ENCODE measurements at places on chromosomes 5 and 9.
A peak's percentile ranks its signal among the peaks of the same experiment; 100 is the strongest.

GRCh38 chr9:14097215-14097614 is 216.7 kb downstream of the NFIB start:
- DNase-seq, result peak; percentile 77

- no peak for DNase-seq
Measured at GRCh38 chr9:37503736-37504135, 18.0 kb downstream of the POLR1E start.

DNA sequence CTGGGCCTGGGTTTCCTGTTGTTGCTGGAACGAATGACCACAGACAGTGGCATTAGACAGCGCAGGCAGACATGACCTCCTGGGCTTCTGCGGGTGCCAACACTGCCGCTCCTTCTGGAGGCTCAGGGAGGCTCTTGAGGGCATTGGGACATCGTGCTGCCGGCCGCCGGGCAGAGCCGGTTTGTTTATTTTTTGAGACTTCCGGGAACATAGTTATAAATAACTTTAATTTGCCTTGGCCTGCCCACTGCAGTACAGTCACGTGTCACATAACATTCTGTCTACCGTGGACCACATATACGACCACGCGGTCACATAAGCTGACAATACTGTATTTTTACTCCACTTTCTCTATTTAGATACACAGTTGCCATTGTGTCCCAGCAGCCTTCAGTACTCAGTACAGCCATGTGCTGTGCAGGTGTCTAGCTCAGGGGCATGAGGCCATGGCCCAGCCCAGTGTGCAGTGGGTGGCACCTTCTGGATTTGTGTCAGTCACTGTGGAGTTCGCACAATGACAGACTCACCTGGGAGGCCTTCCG is 8.2 kb upstream of the TOR4A start:
- DNase-seq, result no peak

GRCh38 chr5:172438319-172438668 is 16.0 kb downstream of the SH3PXD2B start:
- DNase-seq, result no peak

DNA sequence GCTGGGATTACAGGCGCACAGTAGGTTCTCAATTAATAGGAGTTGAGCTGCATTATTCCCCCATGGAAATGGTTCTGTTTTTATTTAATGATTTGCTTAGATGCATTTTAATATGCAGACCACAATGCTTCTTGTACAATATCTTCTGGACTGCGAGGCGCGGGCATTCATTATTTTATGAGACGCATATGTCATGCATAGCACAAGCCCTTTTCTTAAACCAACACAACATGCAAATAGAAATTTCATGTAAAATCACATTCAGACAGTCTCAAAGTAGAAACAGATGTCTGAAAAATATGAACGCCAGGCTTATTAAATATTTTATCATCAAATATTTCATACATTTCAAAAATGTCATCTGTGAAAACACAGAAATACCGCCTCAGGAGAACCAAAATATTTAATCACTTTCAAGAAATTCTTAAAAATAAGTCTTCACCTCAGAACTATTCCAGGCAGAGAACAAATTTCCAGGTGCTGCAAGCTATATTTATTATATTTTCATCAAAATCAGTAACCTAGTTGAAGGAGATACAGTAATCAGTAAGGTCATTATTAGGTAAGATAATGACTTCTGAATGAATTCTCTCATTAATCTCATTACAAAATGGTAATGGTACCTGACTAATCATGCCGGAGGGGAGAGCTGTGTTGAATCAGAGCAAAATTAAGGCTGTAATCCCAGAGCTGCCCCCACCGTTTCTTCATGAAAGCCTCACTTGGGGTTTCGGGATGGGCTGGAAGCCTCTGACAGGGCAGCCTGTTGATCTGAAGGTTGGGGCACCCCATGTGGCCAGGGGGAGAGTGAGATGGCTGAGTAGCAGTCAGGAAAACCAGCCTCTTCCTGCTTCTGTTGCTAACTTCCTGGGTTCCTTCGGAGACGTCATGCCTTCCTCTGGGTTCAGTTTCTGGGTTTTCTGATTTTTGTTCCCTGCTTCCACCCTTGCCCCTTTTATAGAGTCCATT is 133.9 kb upstream of the ZNF618 start:
- DNase-seq, result no peak

GRCh38 chr5:177605078-177605477 is 5.1 kb downstream of the B4GALT7 start:
- no peak for DNase-seq

DNA sequence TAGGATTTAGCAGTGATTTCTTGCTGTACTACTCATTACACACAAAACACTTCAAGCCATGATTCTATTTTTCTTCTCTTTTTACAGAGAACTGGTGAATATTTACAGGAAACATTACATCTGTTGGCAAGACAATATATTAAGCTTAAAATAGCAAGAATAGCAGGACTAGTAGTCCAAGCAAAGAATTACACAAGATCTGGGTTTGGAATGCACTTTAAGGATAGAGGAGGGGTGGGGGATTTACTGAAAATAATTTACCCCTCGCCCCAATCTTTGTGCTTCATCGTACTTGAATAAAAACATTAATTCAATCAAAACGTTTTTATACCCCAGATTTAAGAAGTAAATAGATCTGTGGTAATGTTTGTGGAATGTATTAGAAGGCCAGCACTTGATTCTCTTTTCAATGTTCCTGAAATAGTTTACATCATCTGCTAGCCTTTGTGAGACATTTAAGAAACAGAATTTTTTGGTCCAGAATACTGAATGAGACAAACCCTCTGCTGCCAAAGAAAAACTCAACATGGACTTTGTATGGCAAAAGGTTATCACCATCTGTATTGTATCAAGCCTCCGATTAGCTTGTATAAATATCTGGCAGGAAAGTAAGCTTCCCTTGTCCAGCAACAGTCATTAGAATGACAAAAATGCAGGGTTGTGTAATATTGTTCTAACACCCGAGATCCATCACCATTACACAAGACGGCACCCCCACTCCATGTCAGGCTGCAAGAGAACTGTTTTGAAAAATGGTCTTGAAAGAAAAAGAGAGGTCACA is 23.8 kb downstream of the SVEP1 start:
- DNase-seq, result peak; percentile 99

DNA sequence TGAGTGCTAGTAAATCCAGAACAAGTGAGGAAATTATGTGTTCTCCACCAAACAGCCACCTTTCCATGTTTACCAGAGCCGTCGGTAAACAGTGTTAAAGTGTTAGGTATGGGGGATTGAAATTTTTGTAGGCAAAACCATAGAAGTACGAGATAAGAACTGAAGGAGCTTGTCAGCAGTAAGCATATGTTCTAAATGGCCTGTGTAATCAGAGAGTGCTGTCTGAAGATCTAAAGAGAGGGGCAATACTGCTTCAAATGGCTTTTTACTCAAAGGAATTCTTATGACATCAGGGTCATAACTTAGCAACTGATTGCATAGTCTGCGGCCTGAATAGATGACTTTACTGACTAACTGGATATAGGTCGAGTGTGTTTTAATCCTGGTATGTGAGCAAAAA is 13.4 kb upstream of the TEX10 start:
- DNase-seq, result no peak

DNA sequence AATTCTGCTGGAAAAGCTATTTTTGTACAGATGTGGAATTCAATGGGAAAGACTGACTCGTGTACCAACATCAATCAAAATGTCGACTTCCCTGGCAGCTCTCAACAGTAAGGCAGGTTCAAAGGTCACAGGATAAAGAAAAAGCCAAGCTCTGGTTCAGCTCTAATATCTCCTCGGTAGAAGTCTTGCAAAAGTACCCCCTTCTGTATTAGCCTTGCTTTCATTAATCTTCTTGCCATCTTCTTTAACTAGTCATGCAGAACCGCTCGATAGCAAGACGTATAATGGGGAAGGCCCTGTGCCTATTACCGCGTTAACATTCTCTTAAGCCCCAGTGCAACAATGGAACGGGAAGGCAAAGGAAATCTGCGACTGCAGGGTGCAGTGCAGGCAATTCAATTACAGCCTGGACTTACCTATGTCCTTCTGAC is 201.2 kb downstream of the GAPVD1 start:
- DNase-seq, result peak; percentile 11

DNA sequence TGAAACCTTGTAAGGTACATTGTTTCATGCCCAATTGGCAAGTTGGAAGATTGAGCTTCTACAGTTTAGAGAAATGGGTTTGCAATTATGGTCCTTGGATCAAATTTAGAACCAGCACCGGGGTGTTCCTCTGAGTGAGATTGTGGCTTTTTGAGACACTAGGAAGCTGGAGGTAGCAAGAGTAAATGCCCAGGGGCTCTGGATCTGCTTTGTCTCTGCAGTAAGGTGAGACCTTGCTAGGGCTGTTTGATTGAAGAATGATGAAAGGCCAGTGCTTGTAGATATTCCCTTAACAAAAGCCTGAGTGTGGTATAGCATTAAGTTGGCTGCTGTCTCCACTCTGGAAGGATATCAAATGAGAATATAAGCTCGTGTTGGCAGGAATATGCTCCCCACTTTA is 36.0 kb downstream of the WWC1 start:
- DNase-seq, result no peak

GRCh38 chr9:119272500-119273211 is 96.6 kb downstream of the BRINP1 start:
- DNase-seq, result no peak

DNA sequence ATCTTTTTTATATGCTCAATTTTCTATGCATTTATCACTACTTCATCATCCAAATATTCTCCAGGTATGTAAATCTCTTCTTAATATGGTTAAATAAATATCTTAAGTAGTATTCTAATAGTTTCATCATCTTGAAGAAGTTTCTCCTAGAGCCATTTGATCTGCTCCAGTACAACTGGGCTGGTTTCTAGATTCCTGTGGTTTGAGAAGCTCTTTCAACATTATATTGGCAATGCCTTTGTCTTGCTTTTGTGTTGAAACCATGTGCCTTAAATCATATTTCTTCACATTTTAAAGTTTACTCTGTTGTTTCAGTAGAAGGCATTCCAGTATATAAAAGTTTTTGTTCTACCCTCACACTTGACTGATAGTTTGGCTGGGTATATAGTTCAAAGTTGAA is 27.6 kb downstream of the MBLAC2 start:
- peak; percentile 77 for DNase-seq

DNA sequence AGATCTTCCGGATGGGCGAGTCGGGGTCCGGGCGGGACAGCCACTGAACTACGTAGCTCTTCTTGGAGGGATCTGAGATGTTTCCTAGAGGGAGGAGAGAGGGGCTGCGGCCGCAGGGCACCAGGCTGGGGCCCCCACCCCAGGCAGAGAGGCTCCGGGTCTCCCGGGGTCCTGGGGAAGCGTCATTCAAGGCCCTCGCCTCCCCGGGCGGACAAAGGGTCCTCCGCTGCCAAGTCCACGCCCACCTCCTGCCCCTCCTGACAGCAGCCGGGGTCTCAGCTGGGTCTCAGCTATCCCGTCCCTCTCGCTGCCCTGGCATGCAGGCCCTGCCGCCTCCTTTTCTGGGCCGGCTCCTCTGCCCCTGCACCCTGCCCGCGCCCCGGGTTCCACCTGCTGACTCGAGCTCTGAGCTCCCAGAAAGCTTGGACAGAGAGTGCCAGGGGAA is 61.5 kb downstream of the ZNF354C start:
- DNase-seq, result no peak

DNA sequence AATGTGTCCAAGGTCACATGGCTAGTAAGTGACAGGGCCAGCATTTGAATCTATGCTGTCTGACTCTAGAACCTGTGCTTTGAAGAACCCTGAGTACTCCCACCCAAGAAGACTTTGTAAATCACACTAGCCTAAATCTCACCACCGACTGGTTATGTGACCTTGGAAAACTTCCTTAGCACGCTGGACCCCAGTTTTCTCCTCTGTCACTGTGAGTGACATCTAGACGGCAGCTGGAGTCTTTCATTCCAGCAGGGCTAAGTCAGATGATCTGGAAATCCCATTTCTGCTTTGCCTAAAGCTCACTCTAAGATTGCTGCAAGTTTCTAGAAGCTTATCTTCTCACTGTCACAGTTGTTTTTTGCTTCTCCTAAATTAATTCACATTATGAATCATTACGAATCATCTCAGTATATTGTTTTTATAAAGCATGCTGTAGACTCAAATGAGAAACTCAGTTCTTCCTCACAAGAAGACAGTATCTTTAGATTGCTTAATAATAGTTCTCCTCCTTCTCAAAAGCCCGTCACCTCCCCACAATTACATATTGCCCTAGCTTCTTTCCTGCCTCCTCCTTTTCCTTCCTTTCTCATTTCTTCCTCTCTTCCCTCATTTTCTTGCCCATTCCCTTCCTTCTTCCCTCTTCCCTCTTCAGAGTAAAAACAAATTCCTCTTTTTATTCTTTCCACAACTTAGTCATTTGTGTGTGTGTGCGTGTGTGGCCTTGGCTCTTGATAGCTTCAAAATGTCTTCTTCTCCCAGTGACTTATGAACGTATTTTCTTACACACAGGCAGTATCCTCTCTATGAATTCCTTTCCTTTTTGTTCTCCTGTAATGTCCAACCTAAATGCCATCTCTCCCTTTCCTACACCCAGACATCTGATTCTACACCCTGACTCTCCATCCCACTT is 16.8 kb downstream of the ALDOB start:
- peak; percentile 31 for DNase-seq

- DNase-seq, result no peak
Measured at GRCh38 chr5:169024421-169024820, 276.5 kb downstream of the SLIT3 start.

DNA sequence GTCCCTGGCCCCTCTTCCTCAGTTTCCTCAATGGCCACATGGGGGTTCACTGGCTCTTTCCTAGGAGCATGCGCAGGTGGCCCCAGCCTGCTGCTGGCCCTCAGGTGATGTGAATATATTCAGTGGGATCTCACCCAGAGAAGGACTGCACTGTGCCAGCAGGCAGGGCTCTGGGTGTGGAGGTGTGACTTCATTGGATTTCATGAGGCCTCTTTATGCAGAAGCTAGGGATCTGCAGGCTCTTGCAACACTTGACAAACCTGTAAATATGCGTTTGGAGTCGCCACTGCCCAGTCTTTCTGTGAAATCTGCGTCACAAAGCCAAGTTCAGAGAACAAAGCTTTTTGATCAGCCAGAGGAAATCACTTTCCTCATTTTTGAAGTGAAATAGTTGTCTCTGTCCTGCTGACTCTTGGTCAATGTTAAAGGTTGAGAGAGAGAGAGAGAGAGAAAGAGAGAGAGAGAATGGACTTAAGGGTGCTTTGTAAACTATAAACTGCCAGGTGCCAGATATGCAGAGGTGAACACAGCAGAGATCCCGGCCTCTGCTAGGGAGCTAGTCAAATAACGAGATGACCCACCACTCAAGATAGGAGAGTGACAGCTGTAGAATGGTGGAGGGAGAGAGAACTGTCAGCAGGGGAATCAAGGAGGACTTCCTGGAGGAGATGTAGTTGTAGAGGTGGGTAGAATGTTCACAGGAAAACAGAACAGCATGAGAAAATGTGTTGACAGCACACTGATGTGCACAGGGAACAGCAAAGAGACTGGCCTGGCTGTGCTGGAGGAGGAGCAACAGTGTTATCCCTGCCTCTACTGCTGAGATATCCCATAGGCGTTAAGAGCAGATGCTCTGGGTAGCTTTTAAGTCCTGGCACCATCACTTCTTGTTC is 167.0 kb upstream of the ZNF618 start:
- DNase-seq, result no peak

- DNase-seq, result peak; percentile 65
Measured at GRCh38 chr5:83711982-83712601, 8.6 kb downstream of the HAPLN1 start.

GRCh38 chr5:35816881-35817521 is 39.7 kb upstream of the IL7R start:
- no peak for DNase-seq

GRCh38 chr5:174151599-174152181 is 106.2 kb downstream of the NSG2 start:
- no peak for DNase-seq

GRCh38 chr5:117333011-117333410 is 758.4 kb upstream of the SEMA6A start:
- no peak for DNase-seq

Measured in fibroblast of the aortic adventitia (primary cell).